SK-N-MC (cell line): ENCODE measurements at places on chromosomes 11 and 22.

- DNase-seq = no peak
These were observed 152.5 kb upstream of the NAV2 start for GRCh38 chr11:19560156-19560555.

DNA sequence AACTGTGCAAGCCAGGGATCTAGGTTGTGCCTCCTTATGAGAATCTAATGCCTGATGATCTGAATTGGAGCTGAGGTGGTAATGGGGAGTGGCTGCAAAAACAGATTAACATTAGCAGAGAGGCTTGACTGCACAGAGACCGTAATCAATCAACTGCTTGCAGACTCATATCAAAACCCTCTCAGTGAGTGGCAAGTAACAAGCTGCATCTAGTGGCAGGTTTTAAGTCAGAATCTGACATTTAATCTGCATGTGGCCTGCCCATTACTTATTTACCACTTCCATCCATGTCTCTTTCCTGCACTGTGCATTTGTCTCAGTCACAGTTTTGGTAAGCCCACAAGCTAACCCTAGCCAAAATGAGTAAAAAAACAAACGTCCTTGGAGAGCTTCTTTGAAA lies 11.2 kb downstream of the C11orf58 start:
- no peak for DNase-seq

- DNase-seq = no peak
These were observed 105.4 kb downstream of the TTC28 start for GRCh38 chr22:28574159-28574788.

- DNase-seq = no peak
These were observed 124.2 kb upstream of the TBCEL start for GRCh38 chr11:120899720-120900119.

DNA sequence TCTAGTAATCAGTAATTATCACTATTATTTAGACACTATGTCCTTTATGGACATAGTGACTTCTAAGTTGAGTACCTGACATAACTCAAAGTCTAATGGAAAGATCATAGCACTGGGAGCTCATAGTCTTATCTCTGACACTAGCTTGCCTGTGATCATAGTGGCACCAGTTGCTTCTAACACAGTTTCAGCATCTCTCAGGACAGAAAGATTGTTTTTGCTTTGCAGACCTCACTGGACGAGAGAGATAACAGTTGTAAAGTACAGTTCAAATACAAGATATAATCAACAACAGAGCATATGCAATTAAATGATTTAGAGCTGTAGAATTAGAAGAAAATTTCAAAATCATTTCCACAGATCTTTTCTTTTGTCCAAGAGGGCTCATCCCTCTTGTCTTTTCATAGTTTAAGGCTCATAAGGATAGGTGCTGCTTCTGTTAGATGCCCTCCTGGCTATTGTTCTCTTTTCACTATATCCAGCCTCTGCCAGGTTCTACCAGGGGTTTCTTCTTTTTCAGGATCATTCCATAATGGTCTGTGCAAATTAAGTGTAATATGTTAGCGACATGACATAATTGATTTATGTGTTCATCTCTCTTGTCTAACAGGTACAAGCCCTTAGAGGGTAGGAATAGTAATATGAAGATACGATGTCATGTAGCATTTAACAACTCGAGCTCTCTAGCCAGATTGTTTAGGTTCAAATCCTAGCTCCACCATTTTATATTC lies 1175.4 kb upstream of the TENM4 start:
- no peak for DNase-seq

DNA sequence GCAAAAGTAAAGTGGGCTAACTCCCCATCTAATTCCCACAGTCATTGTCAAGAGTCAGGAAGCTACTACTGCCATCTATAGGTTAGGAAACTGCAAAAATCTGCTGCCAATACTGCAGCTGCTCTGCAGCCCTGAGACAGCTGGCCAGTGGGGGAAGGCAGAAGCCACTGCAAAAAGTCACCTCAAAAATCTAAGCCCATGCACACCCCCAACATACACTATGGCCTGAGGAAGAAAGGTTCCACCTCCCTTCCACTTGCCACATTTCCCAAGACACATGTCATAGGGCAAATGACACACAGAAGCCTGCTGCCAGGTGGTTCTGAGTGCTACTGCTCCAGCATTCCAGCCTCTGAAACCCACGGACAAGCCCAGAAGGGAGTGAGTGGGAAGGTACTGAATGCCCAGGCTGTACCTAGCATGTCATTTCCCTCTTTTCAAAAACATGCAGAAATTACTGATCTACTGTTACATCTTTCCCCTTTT lies 36.9 kb downstream of the DGCR2 start:
- DNase-seq = no peak

DNA sequence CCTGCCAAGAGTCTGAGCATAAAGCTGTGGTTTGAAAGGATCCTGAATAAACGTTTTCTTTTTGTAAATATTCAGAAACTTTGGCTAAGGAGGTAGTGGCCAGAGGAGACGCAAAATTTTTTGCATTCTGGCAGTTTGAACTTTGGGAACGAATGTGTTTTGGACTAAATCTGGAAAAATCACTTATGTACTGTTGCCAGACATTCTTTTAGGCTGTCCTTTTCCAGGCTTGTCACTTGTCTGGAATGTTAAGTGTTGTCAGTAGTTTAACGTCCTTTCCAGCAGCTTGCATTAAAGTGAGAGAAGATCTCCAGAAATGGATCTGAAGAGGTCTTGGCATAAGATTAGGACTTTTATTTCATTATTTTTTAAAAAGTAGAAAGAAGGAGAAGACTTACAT lies 18.5 kb downstream of the SPECC1L start:
- DNase-seq = no peak

GRCh38 chr11:3092603-3093141 lies 35.4 kb upstream of the CARS1 start:
- no peak for DNase-seq
